ENCODE measurements at places on chromosomes 16 and 17.
A peak's percentile ranks its signal among the peaks of the same experiment; 100 is the strongest.

DNA sequence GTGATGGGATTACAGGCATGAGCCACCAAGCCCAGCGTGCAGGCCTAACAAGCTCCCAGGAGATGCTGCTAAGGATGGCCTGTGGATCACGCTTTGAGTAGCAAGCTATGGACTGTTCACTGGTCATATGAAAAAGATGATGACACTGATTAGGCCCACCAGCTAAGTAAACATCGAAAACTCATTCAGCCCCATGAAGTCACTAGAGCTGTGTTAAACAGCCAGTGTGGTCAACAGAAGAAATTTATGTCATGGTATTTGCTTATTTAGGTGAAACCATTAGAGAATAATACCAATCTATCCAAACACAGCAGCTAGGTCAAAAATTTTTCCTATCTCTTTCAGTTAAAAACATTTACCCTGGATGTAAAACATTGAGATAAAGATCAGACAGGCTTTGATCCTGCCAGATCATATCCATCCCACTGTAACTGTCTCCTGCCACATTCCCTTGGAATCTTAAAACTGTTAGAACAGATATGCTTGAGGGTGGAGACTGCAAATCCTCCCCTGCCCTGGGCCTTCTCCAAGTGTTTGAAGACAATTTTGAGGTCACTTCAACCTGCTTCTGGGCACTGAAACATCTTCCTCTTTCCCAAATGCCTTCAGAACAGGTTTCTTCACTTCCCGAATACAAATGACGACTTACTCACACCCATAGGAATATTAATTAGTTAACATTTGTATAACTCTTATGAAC is 30.9 kb downstream of the HOXB1 start:
- no peak for DNase-seq

DNA sequence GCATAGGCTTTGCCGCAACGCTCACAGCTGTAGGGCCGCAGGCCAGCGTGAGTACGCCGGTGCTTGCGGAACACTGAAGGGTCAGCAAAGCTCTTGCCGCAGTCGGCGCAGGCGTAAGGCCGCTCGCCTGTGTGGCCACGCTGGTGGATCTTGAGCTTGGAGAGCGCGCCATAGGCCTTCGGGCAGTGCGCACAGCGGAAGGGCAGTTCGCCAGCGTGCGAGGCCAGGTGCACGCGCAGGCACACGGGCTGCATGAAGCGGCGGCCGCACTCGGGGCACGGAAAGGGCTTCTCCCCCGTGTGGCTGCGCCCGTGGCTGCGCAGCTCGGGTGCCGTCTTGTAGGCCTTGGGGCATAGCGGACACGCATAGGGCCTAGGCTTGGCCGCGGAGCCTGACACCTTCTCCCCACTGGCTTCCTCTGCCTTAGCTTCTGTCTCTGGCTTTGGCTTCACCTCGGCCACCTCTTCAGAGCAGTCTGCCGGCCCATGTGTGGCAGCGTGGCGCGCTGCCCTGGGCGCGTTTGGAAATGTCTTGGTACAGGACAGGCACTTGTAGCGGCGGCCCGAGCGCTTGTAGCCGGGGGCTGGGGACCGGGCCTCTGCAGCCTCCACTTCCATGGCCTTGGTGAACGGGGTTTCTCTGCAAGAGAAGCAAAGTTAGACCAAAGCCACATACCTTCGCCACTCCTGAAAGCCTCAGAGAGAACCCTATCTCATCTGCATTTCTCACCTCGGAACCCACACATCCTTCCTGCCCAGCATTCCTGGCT is 10.0 kb downstream of the ZNF668 start:
- DNase-seq: no peak

GRCh38 chr16:30011714-30012504 is 1.1 kb upstream of the DOC2A start:
- DNase-seq: no peak

- no peak for DNase-seq
These were observed 21.4 kb upstream of the GPT2 start for GRCh38 chr16:46862555-46863447.

DNA sequence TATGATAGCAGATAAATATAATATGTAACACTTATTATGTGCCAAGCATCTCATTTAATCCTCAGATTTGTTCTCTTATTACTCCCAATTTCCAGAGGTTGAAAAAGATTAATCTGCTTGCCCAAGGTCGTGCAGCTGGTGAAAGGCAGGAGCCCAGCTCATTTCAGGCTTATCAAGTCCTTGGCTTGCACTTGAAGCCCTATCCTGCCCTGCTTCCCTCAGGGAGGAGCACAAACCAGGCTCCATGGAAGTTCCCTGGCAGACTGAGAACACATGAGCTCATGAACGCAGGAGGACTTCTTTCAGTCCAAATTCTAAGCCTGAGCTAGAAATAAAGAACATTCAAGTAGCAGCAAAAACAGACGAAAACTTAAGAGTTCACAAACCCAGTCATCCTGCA is 74.8 kb downstream of the USP31 start:
- no peak for DNase-seq

GRCh38 chr17:74637265-74637664 is 13.7 kb upstream of the CD300E start:
- DNase-seq: no peak

DNA sequence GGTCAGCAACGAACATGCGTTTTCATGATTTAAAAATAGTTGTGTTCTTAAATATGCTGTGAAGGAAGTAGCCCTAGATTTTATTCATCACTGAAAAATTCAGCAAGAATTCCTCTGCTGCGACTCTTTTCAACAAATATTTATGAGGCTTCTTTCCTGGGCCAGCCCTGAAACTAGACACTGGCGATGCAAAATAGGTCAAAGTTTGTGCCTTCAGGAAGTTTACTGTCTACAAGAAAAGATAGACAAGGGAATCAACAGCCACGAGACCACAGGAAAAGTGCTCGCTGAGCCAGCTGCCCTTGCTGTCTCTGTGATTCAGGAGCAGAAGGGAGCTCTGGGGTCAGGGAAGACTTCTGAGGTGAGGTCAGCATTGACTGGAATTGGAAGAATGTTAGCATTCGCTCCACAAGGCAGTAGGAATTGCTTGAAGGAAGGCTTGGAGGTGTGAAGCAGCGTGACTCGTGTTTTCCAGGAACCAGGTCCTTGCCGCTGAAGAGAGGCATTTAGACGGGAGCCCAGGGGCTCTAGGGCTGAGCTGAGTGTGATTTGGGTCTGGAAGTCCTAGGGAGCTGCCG is 1.9 kb upstream of the RPL26 start:
- no peak for DNase-seq

- peak; percentile 78 for DNase-seq
These were observed 78.3 kb downstream of the RMI2 start for GRCh38 chr16:11423315-11424117.

GRCh38 chr16:55836158-55836611 is 3.3 kb upstream of the CES1 start:
- no peak for DNase-seq

- DNase-seq: no peak
These were observed 11.3 kb upstream of the PITPNM3 start for GRCh38 chr17:6567528-6568183.

GRCh38 chr16:64351121-64351520 is 770.7 kb downstream of the CDH11 start:
- DNase-seq: no peak

DNA sequence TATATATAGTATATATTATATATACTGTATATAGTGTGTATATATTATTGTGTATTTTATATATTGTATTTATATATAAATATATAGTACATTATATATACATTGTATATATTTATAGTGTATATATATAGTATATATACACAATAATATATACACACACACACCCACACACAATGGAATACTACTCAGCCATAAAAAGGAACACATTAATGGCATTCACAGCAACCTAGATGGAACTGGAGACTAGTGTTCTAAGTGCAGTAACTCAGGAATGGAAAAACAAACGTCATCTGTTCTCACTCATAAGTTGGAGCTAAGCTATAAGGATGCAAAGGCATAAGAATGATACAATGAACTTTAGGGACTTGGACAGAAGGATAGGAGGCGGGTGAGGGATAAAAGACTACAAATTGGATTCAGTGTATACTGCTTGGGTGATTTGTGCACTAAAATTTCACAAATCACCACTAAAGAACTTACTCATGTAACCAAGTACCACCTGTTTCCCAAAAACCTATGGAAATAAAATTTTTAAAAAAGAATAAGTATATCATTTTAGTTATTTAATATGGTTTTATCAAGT is 201.9 kb upstream of the CDH11 start:
- DNase-seq: no peak

- no peak for DNase-seq
These were observed 19.9 kb upstream of the UBE2G1 start for GRCh38 chr17:4386406-4386805.

GRCh38 chr16:70725024-70725911 is 39.4 kb upstream of the MTSS2 start:
- no peak for DNase-seq

DNA sequence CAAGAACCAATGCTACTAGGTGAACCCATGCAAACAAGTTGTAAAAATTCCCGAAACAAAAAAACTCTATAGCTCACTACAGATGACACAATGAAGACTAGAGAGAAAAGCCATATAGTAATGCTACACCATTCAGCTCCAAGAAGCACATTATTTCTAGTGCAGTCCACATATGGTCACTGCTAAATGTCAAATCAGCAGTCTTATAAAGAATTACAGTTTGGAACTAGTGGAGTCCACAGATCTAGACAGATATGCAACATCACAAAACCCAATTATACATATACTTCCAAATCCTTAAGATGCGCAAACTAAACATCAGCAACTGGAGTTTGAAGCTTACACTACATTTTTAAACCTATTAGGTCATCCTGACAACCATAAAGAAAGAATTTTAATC is 33.5 kb downstream of the GPATCH8 start:
- no peak for DNase-seq

- DNase-seq: no peak
These were observed 43.2 kb downstream of the TMEM11 start for GRCh38 chr17:21170809-21171208.

GRCh38 chr17:80413771-80414507 is 1.0 kb upstream of the ENDOV start:
- no peak for DNase-seq

GRCh38 chr17:29710891-29711418 is 88.2 kb upstream of the CORO6 start:
- no peak for DNase-seq

DNA sequence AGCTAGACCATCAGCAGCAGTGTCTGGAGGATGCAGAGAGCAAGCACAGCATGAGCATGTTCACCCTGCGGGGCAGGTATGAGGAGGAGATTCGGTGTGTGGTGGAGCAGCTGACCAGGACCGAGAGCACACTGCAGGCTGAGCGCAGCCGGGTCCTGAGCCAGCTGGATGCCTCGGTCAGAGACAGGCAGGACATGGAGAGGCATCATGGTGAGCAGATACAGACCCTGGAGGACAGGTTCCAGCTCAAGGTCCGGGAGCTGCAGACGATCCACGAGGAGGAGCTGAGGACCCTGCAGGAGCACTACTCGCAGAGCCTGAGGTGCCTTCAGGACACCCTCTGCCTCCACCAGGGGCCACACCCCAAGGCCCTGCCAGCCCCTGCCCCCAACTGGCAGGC is 38.8 kb downstream of the PLD6 start:
- no peak for DNase-seq

DNA sequence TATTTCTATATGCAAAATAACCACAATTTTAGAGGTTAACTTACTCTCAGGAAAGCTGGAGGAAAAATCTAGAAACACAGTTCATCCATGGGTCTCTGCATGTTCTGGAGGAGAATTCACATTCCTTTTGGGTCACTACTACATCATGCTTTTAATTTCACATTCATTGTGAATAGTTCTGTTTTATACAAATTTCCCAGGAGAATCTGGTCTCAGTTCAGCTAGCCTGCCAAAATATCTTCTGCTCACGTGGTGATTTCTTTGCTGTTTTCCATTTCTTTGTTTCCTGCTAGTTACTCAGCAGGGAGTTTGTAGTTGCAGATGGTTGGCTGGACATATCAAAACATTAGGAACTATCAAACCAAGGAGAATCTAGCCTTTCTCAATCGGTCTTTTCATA is at the start of gene ABCA9:
TSS of gene ABCA9 (minus strand) at position 106 of the 400 bp plus-strand sequence. CDS start 9,801 bp downstream, outside the sequence.
- DNase-seq: no peak

DNA sequence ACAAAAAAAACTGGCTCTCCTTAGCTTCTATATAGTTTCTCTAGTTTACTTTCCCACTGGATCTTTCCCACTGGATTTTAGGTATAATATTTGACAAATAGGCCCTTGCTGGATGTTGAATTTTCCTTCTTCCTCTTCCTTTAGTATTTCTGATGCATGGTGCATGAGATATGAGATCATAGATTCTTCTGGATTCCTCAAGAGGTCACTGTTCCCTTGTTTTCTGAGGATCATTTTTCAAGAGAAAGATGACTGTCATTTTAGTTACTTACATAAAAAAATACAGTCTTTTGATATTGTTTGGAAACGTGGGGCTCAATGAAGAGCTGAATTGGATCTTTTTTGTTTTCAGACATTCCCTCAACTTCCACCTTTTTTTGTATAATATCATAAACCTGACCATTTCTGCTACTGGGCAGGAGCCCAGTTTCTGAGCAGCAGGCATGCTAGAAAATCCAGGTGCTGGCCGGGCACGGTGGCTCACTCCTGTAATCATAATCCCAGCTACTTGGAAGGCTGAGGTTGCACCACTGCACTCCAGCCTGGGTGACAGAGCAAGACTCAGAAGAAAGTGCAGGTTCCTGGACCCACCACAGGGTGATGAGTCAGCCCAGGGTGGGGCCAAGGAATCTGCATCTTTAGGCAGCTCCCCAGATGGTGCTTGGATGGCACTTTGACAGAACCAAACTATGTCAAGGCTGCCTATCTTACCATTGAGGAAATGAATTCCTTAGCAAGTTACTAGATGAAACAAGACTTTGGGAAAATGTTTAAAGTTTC is 70.3 kb downstream of the SDR42E1 start:
- DNase-seq: no peak

- no peak for DNase-seq
These were observed 63.1 kb downstream of the ZDHHC7 start for GRCh38 chr16:84947996-84948850.

- DNase-seq: no peak
These were observed 34.6 kb upstream of the PVALEF start for GRCh38 chr17:81130385-81131361.

DNA sequence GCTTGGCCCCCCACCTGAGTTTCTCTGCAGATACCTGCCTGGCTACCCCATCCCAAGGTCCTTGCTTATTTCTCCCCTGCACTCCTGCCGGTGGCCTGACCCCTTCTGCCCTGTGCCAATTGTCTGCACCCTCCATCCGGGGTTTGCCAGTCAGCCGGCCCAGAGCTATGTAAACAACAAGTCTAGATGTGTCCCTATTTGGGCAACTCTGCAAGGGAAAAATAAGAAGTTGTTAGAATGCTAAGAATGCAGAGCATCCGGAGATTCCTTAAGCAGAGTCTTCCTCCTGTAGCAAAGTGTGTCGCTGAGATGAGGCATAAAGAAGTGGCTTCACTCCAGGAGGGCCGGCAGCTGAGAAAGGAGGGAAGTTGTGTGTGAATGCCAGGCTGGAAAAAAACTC is 46.6 kb downstream of the RGS9 start:
- DNase-seq: no peak

- DNase-seq: no peak
These were observed 41.6 kb downstream of the FZD2 start for GRCh38 chr17:44598932-44599297.
